Cardiac fibroblast (primary cell): ENCODE measurements at places on chromosomes 4 and X.
A peak's percentile ranks its signal among the peaks of the same experiment; 100 is the strongest.

DNA sequence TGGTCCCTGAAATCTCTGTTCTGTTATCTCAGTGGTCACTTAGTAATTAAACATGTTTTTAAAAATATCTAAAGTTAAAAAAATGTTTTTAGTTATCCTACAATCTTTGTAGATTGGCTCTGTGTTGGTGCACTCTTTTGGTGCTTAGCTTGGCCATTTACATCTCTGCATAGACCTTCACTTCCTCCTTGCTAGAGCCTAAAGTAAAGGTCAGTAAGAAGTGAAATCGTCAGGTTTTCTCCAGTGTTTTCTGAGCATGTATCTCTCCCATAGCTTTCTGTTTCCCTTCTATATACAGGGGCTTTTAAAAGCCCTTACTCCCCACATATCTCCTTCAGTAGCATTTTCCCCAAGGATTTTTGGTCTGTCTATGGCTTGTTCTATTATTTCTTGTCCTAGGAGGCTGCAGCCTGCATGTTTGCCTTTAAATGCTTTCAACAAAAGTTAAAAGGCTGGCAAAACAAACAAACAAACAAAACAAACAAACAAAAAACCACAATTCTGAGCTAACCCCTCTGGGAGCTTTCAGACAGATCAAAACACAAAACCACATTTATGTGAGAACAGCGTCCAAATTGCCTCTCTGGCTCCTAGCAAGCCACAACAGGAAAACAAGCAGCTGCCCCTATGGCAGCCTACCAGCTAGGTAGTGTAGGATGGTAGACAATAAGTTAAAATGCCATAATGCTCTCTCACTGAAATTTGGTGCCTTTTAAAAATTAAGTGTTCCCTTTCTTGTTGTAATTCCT lies 27.3 kb upstream of the GPRASP2 start:
- DNase-seq = no peak

DNA sequence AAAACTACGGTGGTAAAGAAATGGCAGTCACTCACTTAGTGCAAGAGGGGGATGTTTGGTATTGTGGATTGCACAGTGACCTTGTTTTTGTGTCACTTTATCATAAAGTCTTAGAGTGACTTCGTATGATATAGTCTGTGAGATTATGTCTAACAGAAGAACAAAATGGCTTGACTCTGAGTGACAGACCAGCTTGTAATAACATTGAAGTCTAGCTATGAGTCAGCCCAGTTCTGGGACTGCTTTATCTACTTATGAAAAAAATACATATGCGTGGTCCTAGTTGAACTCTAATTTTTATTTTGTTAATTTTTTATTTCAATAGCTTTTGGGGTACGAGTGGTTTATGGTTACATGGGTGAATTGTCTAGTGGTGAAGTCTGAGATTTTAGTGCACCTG lies 20.0 kb downstream of the DCLK2 start:
- peak; percentile 29 for DNase-seq

DNA sequence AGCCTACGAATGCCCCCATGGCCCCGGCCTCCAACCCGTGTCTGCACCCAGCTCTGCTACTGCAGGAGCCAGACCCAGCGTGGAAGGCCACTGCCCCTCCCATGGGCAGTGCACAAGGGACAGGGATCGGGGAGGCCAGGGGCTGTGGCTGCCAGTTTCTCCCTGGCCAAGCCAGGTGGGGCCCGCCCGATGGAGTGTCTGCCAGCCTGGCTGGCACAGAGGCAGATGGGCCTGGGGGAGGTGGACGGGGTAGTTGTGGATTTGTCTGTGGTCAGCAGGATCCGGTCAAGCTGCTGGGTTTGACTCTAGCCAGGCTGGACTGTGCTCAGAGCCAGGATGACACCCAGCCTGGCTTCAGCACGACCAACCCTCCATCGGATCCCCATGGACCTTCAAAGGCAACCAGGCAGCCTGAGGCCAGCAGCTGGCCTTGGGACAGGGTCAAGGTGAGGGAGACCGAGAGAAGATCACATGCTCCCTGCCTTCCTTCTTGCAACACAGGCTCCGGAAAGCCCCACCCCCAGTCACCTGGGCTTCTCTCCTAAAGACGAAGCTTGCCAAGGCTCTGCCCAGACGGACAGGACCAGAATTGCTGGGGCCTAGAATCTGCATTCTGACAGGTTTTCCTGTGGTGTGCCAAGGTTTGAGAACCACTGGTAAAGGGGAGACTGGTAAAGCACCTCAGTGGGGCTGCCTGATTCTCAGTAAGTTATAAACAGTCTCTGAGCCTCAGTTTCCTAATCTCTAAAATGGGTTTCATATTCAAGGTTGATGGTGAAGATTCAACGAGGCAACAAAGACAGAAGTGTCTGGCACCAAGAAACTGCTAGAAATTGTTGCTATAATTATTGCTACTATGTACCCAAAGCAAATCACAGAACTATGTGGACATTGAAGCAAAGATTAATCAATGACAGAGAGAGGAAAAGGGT lies 78.6 kb downstream of the PPP2R2C start:
- no peak for DNase-seq

DNA sequence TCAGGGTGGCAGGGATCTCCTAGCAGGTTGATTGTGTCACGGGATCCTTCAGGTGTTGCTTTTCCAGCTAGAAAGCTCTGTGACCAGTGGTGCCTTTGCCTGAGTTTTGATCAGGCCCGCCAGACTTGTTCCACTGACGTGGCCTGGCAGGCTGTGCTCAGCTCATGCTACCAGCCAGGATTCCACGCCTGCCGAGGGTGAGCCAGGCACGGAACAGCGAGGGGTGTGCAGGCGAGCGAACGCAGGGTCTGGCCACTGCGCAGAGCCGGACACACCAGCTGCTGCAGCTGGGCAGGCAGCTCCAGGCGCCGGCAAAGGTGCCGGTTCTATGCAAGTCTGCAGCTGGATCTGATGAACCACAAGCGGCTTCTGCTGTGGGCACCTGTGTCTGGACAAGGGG lies 17.1 kb upstream of the SAT1 start:
- no peak for DNase-seq

DNA sequence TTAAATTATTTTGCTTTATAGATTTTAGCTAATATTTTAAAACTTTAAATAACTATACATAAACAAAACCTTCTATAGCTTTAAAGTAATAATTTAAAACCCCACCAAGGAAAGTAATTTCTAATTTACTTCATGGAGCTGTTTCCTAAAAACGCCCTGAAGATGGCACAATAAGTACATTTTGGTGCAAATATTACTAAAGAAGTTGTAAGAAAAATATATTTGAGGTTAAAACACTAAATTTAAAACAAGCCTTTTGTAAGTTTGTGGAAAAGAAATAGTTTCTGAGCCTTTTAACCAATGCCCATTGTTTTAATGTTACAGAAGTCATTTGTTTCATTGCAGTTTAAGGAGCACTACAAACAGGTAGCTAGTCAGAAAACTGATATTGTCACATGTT lies 137.4 kb upstream of the AGA start:
- DNase-seq = peak; percentile 9

GRCh38 chrX:44428989-44429627 lies 85.6 kb upstream of the EFHC2 start:
- no peak for DNase-seq

DNA sequence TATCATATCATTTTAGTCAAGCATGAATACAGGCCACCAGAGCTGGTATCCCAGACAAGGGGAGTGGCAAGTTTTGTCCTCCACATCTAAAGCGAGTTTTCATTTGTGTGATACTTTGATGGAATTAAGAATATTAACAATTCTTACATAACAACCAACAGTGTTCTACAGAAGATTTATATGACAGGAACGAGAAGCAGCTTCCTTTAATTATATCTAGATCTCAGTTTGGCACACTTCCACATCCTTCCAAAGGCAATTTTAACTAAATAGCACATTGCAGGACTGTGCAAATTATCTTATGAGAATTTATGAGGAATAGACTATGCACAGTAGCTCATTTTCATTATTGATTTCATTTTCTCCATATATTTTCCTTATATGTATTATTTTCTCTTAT lies 121.2 kb upstream of the GUCY1A1 start:
- no peak for DNase-seq

GRCh38 chrX:106955004-106955772 lies 35.0 kb downstream of the CLDN2 start:
- DNase-seq = peak; percentile 43

GRCh38 chr4:147994076-147994475 lies 262.2 kb downstream of the ARHGAP10 start:
- DNase-seq = peak; percentile 62

- no peak for DNase-seq
These were observed 17.2 kb downstream of the RAB33B start for GRCh38 chr4:139470997-139471665.

DNA sequence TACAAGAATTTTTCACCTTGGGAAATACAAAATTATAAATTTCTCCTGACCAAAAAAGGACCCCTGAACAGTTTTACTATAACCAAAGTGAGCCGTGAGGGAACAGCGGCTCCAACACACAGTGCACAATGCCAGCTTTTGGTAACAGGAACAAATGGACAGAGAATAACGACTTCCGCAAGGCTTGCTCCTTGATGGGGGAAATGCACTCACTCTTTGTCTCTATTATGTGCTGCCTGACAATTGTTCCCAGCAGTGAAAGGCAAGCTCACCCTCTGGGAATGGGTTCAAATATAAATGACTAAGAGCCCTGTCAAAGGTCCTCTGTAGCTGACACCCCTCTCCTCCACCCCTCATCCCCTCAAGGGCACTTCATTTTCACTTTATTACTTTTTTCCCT lies 325.8 kb upstream of the GALNT7 start:
- no peak for DNase-seq

DNA sequence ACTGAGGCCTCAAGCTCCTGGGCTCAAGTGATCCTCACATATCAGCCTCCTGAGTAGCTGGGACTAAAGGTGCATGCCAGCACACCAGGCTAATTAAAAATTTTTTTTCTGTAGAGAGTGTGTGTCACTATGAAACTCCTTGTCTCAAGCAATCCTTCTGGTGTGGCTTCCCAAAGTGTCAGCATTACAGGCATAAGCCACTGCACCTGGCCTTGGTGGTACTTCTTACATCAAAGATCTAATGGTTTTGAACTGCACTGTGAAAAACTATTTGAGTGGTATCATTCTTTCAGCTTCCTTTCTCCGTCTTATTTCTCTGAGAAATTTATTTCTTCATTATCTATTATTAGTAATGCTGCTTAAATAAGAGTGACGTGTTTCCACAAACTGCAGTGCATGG lies 98.5 kb downstream of the UNC5C start:
- no peak for DNase-seq

DNA sequence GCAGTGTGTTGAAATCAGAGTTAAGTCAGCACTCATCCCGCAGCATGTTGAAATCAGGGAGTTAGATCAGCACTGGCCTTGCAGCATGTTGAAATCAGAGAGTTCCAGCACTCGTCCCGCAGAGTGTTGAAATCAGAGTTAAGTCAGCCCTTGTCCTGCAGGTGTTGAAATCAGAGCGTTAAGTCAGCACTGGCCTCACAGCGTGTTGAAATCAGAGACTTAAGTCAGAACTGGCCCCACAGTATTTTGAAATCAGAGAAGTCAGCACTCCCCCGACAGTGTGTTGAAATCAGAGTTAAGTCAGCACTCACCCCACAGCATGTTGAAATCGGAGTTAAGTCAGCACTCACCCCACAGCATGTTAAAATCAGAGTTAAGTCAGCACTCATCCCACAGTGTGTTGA lies 10.9 kb upstream of the UVSSA start:
- peak; percentile 74 for DNase-seq

- peak; percentile 69 for DNase-seq
These were observed 31.5 kb downstream of the DCTD start for GRCh38 chr4:182885738-182886077.

DNA sequence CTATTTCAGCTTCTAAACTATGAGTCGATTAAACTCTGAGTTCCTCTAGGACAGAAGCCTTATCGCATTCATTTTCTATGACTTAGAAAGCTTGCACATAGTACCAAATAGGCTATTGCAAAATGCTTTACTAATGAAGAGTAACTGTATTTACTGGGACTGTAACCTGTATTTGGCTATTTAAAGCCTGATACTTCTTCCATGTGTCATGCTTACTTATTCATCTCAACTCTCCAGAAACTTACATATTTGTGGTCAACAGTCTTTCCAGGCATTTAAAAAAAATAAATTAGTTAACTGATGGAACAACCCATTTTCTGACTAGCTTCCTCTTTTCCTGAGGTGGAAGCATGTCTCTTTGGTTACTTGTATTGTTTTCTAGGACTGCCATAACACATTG lies 467.9 kb downstream of the PCDH11X start:
- no peak for DNase-seq

- DNase-seq = no peak
These were observed 63.4 kb downstream of the RASGEF1B start for GRCh38 chr4:81408341-81408740.

- no peak for DNase-seq
These were observed 24.3 kb downstream of the TMEM192 start for GRCh38 chr4:165088366-165088765.

GRCh38 chr4:13130848-13131247 lies 353.3 kb downstream of the RAB28 start:
- DNase-seq = no peak

GRCh38 chr4:107950746-107951540 lies 19.6 kb downstream of the CYP2U1 start:
- DNase-seq = no peak

GRCh38 chrX:16828124-16828908 lies 41.8 kb downstream of the RBBP7 start:
- peak; percentile 88 for DNase-seq

GRCh38 chrX:41923978-41924683 lies 777 bp upstream of the CASK start:
- peak; percentile 54 for DNase-seq

DNA sequence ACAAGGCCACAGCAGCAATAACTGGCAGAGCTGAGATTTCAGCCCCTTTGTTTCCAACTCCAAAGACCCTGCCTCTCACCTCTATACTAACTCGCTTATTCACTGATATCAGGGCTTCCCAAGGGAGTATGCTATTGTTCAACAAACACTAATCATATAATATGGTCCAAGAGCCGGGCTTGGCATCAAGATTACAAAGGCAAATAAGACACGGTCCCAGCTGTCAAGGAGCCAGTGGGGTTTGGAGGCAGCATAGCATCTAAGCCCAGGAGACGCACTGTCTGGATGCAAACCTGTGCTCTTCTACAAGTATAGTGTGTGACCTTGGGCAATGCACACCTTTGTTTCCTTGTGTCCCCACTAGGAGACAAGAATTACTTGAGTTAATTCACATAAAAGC lies 28.7 kb downstream of the PAPSS1 start:
- no peak for DNase-seq

- DNase-seq = no peak
These were observed 112.5 kb downstream of the ANAPC10 start for GRCh38 chr4:144985531-144985930.

GRCh38 chr4:184117662-184118199 lies 99.9 kb downstream of the ENPP6 start:
- DNase-seq = no peak

GRCh38 chr4:55439023-55439422 lies 43.3 kb downstream of the TMEM165 start:
- no peak for DNase-seq

- no peak for DNase-seq
These were observed 204.5 kb downstream of the RELL1 start for GRCh38 chr4:37481547-37482122.

DNA sequence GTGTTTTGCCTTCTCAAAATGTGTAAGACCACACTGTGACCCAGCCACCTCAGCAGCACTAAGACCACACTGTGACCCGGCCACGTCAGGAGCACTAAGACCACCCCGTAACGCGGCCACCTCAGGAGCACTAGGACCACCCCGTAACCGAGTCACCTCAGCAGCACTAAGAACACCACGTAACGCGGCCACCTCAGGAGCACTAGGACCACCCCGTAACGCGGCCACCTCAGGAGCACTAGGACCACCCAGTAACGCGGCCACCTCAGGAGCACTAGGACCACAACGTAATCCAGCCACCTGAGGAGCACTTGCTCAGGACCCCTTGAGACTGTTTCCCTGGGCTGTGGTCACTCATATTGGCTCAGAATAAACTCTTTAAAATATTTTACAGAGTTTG lies 71.7 kb downstream of the MTNR1A start:
- DNase-seq = no peak
